Activated CD8-positive, alpha-beta T cell treated with anti-CD3 and anti-CD28 coated beads for 36 hours (primary cell): ENCODE measurements at places on chromosomes 16 and 17. TPM values are rescaled to one million over a fixed set of nuclear protein-coding genes. Genes with fewer than 3 reads are reported as not detected.

The ASB16 gene
- total RNA-seq, result 0.18 TPM

The PRR14 gene
- 74.0 TPM for total RNA-seq

GRCh38 chr16:56351481-56351880 lies 73.9 kb downstream of the AMFR start:
- peaks cover 8% of the 10 kb centered on the region for H3K4me1 ChIP-seq
- no peaks in the 10 kb centered on the region for H3K36me3 ChIP-seq
- H3K27me3 ChIP-seq, result no peaks in the 10 kb centered on the region
- no peak for DNase-seq

DNA sequence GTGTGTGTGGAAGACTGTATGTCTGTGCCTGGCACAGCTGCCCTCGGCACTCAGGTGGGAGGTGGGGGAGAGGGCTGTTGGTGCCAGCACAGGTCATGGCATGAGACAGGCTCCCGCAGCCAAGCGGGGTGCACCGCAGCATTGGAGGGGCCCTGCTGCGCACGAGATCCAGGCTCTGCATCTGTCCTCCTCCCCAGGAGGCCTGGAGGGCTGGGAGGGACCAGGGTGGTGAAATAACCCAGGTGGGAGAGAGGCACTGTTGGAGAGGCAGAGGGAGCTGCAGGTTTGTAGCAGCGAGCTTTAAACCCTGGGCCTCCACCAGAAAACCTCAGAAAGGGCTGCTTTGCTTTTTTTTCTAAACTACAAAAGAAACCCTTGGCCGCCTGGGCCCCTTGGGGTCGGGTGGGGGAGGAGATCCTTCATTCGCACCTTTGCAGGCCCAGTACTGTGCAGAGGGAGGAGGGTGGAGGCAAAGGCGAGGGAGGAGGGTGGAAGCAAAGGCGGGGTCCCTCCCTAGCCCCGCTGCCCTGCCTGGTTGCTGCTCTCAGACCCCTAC lies 241.7 kb downstream of the SEC14L1 start:
- peaks cover 88% of the 10 kb centered on the region for H3K4me1 ChIP-seq
- DNase-seq, result peak; percentile 86
- H3K4me3 ChIP-seq, result peak overlapping the region; percentile 48
- no peaks in the 10 kb centered on the region for H3K27me3 ChIP-seq
- H3K27ac ChIP-seq, result peak overlapping the region; percentile 63
- no peaks in the 10 kb centered on the region for H3K36me3 ChIP-seq

The CDH3 gene
- total RNA-seq, result 0.65 TPM

The OR1A1 gene
- not detected for total RNA-seq

The PRSS53 gene
- 5.5 TPM for total RNA-seq

- DNase-seq, result no peak
- no peaks in the 10 kb centered on the region for H3K27me3 ChIP-seq
- H3K27ac ChIP-seq, result peak overlapping the region; percentile 72
- H3K4me3 ChIP-seq, result no peak overlapping the region
Measured at GRCh38 chr17:64005734-64006167, 7.6 kb downstream of the PRR29 start.

DNA sequence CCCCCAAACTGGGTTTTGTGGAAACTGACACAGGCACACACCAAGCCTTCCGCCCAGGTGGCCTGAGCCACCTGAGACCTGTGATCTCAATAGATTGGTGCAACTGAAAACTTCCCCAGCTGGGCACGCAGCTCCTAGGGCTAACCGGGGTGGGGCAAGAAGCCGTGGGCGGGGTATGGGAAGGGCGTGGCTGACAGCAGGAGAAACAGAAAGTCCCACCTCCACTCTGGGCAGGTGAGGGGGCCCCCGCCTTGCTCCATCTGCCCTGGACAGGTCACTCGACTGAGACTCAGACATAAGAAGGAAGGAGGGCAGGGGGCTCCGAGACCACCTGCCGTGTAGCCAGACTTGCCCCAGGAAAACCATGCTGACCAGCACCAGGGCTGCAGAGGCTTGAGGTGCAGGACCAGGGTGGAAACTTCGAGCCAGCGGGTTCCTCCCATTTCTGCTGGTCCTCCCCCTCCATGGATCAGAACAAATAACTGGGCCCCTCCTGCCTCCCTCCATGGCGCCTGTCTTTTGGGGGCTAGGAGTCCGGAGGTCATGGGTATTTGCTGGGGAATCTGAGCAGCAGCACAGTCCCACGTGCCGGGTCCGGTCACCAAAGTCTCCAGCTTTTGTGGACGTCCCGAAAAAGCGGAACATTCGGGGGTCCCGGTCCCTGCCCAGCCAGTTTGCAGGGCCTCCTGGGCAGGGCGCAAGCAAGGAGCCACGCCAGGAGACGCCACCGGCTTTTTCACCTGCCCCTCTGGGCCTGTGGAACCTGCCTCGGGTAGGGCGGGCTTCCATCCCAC lies 1.3 kb downstream of the TIMP2 start:
- H3K4me3 ChIP-seq, result peak overlapping the region; percentile 62
- H3K27me3 ChIP-seq, result peaks cover 6% of the 10 kb centered on the region
- peaks cover 18% of the 10 kb centered on the region for H3K4me1 ChIP-seq

GRCh38 chr17:17551361-17551760 lies 40.1 kb downstream of the PEMT start:
- no peaks in the 10 kb centered on the region for H3K27me3 ChIP-seq
- H3K4me1 ChIP-seq, result no peaks in the 10 kb centered on the region
- DNase-seq, result no peak
- H3K4me3 ChIP-seq, result no peak overlapping the region
- no peak overlapping the region for H3K27ac ChIP-seq

GRCh38 chr16:67917852-67918236 lies 13.8 kb downstream of the CTRL start:
- H3K4me1 ChIP-seq, result peaks cover 30% of the 10 kb centered on the region
- H3K27me3 ChIP-seq, result no peaks in the 10 kb centered on the region
- H3K36me3 ChIP-seq, result peaks cover 2% of the 10 kb centered on the region
- H3K27ac ChIP-seq, result peak overlapping the region; percentile 82
- DNase-seq, result peak; percentile 75

DNA sequence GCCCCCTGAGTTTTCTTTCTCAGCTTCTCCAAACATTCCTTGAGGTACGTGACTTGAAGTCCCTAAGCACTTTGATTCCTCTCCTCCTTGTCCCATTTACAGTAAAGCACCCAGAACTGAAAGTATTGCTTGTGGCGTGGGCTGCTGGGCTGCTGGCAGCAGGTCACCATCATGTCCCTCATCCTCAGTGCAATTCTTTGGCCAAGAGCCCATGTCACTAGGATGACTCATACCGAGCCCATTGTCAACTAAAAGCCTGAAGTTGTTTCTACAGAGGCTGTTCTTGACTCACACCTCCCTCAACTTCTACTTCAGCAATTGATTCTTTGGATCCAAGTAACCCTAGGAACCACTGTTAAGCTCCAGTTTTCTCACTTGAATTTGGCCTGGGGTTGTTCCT lies 54.3 kb downstream of the KPNA2 start:
- no peaks in the 10 kb centered on the region for H3K36me3 ChIP-seq
- peaks cover 36% of the 10 kb centered on the region for H3K4me1 ChIP-seq
- no peak overlapping the region for H3K27ac ChIP-seq
- peaks cover 1% of the 10 kb centered on the region for H3K27me3 ChIP-seq

DNA sequence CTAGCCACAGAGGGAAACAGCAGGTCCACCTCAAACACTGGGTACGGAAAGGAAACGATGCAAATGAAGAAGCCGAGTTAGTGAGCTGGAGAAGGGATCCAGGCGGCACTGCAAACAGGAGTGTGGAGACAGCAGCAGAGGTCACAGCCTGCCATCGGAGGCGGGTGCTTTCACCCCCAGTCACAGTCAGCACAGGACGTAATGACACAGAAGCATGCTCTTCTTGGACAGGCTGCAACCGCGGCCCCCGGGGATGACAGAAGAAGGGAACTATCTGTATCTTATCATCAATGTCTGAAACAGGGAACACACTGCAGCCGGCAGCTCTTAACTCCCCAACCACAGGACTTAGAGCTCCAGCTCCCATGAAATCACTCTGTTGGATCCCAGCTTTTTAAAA lies 16.1 kb upstream of the SLC38A8 start:
- H3K27me3 ChIP-seq, result no peaks in the 10 kb centered on the region
- no peak overlapping the region for H3K27ac ChIP-seq
- DNase-seq, result no peak
- no peak overlapping the region for H3K4me3 ChIP-seq

The HS3ST2 gene
- not detected for total RNA-seq

The CLEC18A gene
- total RNA-seq, result 0.36 TPM

The TBC1D3C gene
- total RNA-seq, result not detected

The FBXO39 gene
- total RNA-seq, result not detected

The KRTAP4-9 gene
- not detected for total RNA-seq

The KRT15 gene
- not detected for total RNA-seq

GRCh38 chr16:26765087-26765486 lies 301.6 kb upstream of the C16orf82 start:
- no peaks in the 10 kb centered on the region for H3K36me3 ChIP-seq
- H3K4me1 ChIP-seq, result no peaks in the 10 kb centered on the region
- H3K27me3 ChIP-seq, result peaks cover 14% of the 10 kb centered on the region
- no peak overlapping the region for H3K4me3 ChIP-seq
- H3K27ac ChIP-seq, result no peak overlapping the region

The ALOX12 gene
- not detected for total RNA-seq

- H3K27me3 ChIP-seq, result no peaks in the 10 kb centered on the region
- no peak overlapping the region for H3K27ac ChIP-seq
- H3K4me3 ChIP-seq, result no peak overlapping the region
- H3K36me3 ChIP-seq, result no peaks in the 10 kb centered on the region
- no peak for DNase-seq
- peaks cover 27% of the 10 kb centered on the region for H3K4me1 ChIP-seq
Measured at GRCh38 chr17:39104046-39104445, 47.4 kb downstream of the PLXDC1 start.

GRCh38 chr17:65231662-65232335 lies 94.6 kb downstream of the RGS9 start:
- H3K4me1 ChIP-seq, result peaks cover 24% of the 10 kb centered on the region
- no peaks in the 10 kb centered on the region for H3K36me3 ChIP-seq
- H3K4me3 ChIP-seq, result no peak overlapping the region
- H3K27ac ChIP-seq, result no peak overlapping the region
- peak; percentile 66 for DNase-seq
